ENCODE measurements at places on chromosomes 2 and 18.

DNA sequence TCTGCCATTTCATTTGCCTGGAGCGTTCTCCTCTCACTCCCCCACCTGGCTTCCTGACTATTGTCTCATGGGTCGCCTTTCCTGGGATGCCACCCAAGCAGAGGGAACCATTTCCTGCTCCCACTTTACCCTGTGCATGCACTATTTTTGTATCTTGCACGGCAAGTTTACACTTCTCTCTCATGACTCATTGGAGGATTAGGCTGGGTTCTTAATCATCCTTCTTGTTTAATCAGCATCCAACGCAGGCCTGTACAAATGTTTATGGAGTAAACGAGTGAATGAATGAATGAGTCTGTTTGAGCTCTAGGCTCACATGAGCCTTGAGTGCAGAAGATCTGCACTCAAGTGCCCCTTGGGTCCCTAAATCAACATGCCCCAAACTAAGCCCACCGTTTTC, 3.8 kb upstream of the ARHGAP25 start:
- no peak for DNase-seq

GRCh38 chr2:161946489-161947107, 127.4 kb downstream of the DPP4 start:
- DNase-seq: peak; percentile 3

- no peak for DNase-seq
Observed at GRCh38 chr2:106158871-106159270, 35.2 kb downstream of the UXS1 start.

DNA sequence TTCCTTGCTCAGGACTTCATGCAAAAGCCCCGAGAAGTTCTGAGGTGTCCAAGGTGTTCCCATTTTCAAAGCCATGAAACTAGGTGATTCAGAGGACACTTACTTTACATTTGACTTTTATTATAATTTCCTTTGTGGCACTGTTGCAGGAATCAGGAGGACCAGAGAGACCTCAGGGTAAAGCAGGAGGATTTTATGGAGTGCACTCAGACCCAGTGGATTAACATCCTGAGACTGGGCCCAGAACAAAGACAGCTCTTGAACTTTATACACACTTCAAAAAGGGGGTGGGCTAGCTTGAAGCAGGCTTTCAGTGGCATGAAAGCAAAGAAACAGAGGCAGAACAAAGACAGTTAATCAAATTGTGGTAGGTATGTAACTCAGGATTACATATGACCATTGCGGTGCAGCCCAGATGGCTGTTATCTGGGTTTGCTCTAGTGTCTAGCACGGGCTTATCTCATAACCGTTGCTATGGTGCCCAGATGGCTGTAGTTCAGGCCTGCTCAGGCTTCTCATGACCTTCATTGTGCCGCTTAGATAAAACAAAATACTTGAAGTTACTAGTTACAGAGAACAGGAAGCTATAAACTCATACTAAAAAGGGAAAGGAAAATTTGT, 39.4 kb downstream of the TMEM182 start:
- DNase-seq: no peak

GRCh38 chr2:7523481-7524120, 606.4 kb downstream of the RNF144A start:
- DNase-seq: no peak

- DNase-seq: no peak
Observed at GRCh38 chr2:163732727-163733126, 3.1 kb downstream of the FIGN start.

- peak; percentile 73 for DNase-seq
Observed at GRCh38 chr2:31401580-31401979, 13.0 kb downstream of the XDH start.

- DNase-seq: no peak
Observed at GRCh38 chr2:181566334-181567032, 90.4 kb downstream of the CERKL start.

DNA sequence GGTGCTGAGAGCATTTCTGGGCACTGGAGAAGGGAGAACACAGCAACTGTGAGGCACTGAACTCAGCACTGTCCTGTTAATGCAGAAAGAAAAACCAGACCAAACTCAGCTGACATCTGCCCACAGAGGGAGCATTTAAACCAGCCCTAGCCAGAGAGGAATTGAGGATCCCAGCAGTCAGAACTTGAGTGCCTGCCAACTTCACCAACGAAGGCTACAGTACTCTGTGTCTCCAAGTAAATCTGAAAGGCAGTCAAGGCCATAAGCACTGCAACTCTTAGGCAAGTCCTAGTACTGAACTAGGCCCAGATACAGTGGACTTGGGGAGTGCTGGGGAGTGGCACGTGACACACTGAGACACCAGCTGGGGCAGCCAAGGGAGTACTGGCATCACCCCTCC, 176.2 kb upstream of the ZC3H15 start:
- no peak for DNase-seq

- DNase-seq: no peak
Observed at GRCh38 chr2:236883819-236884218, 201.9 kb upstream of the COPS8 start.

- peak; percentile 77 for DNase-seq
Observed at GRCh38 chr2:173159791-173160463, 84.3 kb downstream of the MAP3K20 start.

GRCh38 chr2:68345129-68345875, 19.8 kb upstream of the PLEK start:
- DNase-seq: no peak

GRCh38 chr2:31270131-31270530, 36.2 kb downstream of the EHD3 start:
- DNase-seq: no peak

DNA sequence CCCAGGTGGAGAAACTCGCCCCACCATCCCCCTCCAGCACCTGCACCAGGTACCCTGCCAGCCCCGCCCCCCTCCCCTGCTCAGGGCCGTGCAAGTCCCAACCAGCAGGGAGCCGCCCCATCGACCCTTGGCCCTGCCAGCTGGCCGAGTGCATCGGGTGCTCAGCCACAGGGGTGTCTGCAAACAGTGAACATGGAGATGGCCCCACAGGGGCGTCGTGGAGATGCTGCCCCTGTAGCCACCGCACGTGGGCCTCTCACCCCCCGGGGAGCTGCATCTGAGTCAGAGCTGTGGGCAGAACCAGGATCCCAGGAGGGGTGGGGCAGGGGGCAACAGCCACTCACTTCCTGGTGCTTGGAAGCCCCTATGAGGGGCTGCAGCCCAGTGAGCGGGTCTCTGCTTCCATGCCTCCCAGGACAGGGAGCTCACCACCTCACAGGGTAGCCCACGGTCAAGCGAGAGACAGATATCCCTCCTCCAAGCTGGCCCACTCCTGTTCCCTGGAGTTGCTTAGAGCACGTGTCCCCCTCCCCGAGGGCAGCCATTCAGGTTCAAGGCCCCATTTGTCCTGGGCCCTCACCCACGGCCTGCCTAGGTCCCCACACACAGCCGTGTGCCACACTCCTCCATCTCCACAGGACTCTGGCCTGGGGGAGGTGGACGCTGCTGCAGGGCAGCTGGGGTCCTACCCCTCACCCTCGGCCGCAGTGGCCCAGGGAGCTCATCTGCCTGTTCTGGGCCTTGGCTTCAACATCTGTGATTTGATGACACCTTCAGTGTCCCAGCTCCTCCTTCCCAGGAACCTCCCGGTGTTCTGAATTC, 1.1 kb upstream of the MAB21L4 start:
- no peak for DNase-seq

- no peak for DNase-seq
Observed at GRCh38 chr2:95343429-95344214, 46.5 kb downstream of the KCNIP3 start.

- DNase-seq: no peak
Observed at GRCh38 chr2:86225581-86225980, 26.3 kb downstream of the MRPL35 start.

DNA sequence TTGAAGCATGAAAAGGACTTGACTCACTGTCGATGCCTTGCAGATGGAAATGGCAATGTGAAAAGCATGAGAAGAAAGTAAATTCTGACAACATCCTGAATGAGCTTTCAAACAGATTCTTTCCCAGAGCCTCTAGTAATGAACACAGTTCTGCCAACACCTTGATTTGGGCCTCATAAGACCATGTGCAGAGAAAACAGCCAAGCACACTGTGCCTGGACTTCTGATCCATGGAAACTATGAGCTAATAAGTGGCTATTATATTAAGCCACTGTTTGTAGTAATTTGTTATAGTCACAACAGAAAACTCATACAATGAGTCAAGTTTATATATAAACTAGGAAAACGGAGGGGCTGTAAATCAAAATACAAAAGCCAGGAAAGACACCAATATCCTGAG, 477.3 kb downstream of the MBD2 start:
- no peak for DNase-seq

DNA sequence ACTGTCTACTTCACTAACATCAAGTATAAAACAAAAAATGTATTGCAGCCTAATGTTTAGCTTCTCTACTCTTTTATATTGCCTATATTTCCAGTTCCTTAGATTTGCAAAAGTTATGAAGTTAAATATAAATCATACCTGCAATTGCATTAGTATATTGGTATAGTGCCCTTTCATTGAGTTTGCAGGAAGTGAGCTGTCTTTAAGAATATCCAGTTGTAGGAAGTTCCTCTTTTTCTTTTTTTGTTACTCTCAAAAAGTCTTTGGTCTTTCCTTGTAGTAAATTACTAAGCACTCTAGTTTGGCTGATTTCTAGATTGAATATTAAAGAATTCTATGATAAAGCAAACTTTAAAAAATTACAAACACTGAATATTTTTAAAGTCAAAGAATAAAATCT, 71.3 kb upstream of the FN1 start:
- no peak for DNase-seq

DNA sequence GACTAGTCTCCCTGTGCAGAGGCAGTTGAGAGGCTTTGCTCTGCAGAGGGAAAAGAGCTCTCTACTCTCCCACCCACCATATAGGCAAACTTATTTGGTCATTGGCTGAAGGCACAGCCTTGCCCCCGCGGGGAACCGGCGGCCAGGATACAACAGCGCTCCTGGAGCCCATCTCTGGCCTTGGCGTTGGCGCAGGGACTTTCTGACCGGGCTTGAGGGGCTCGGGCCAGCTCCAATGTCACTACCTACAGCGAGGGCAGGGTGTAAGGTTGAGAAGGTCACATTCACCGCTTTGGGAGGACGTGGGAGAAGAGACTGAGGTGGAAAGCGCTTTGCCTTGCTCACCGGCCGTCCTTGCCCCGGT, 2.2 kb downstream of the ONECUT2 start:
- DNase-seq: no peak

- DNase-seq: no peak
Observed at GRCh38 chr18:305003-305501, 37.2 kb upstream of the THOC1 start.

DNA sequence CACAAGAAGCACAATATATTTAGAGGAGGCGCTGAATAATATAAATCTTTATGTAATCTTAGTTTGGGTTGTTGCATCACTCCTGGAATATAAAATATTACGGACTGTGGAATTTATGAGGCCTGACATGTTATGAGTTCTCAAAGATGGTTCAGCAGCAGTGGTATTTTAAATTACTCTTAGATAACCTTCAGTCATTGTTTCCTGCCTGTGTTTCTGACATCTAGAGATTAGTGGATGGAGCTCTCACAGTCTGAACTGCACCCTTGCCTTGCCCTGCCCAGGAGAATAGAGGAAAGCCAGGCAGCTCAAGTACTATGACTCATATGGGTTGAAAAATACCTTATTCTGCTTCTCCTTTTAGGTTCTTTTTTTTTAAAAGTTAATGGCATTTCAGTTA, 70.0 kb downstream of the ACSL3 start:
- DNase-seq: no peak

- no peak for DNase-seq
Observed at GRCh38 chr18:12302391-12303147, 5.5 kb upstream of the TUBB6 start.

- no peak for DNase-seq
Observed at GRCh38 chr2:43391201-43391877, 164.9 kb upstream of the ZFP36L2 start.

DNA sequence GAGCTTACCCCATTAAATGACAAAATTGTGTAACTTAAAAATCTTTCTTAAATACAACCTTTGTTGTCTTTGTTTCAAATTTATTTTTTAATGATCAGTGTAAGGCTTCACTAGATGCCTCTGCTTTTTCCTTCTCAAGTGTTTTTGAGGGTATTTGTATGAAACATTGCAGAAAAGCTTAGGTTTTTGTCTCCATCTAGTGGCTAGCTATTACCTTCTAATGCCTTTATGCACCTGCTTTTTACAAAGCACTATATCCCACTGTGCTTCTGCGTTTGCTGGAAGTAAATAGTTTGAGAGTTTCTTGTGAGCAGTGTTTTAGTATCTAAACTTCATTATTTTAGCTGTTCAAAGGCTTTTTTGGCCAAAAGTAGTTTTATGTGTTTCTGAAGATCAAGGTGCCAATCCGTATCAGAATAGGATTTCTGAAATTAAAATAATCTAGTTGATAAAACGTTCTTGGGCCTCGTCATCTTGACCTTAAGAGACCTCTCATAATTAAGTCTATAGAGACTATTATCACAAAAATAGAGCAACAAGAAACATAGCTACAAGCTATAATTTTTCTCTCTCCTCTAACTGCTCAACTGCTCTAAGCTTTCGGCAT, 47.0 kb downstream of the IWS1 start:
- DNase-seq: peak; percentile 52

DNA sequence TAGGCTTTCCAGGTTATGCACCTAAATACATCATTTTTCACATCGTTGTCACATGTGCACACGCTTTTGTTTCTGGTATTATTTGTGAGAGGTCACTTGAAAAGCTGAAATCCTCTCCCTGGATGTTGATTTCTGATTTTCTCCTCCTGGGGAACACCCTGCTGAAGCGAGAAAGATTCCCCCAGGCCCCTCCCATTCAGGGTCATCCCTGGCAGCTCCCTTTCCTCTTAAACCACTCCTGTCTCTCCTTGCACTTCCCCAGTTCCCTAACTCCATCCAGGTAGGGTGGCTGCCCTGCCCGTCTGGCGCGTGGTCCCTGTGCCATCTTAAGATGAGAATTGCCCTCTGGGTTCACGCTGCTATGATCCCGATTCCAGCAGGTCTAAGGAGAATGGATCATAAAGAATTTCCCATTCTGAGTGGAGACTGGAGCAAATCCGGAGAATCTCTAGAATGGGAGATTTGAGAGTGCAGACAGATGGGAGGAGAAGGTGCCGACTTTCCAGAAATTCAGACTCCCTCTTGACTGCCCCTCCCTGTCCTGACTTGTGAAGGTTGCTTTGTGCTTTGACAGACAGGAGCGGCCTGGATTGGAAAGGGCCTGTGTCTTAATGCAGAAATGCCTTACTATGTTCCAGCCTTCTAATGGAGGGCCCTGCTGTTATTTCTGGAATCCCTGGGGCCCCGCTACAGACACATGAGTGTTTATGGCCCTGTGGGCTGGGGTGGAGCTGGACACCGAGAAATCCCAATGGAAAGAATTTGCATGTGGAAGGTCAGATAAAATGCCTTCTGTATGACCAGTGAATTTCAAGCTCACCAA, 1.3 kb upstream of the YWHAQ start:
- DNase-seq: no peak

DNA sequence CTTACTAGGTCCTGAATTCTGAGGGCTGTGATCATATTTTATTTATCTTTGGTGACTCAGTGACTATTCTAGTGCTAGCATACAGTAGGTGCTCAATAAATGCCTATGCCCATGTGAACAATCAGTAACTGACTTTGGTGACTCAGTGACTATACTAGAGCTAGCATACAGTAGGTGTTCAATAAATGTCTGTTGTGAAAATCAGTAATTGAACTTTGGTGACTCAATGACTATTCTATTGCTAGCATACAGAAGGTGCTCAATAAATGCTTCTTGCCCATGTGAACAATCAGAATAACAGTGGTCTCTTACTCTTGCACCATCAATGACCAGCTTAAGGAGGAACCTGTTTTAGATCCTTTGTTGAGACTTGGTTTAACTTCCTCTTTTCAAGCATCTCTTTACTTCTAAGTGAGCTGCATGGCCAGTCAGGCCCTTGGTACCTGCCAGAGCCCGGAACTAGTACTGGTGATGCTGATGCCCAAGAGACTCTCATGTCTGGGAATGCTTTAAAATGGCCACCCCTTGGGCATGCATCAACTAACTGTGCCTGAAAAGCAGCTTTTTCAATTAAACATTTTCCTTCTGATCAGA, 214.9 kb upstream of the SPRED2 start:
- no peak for DNase-seq

Measured in HTR-8/SVneo (cell line).